Activated naive CD8-positive, alpha-beta T cell treated with anti-CD3 and anti-CD28 coated beads, Interleukin-2, amount 10 ng/mL, durations not matched to agents 7 days and 5 days (primary cell): ENCODE measurements at places on chromosomes 2 and 18. TPM values are rescaled to one million over a fixed set of nuclear protein-coding genes. Genes with fewer than 3 reads are reported as not detected.

- DNase-seq = no peak
- H3K4me1 ChIP-seq = no peaks in the 10 kb centered on the region
- no peak overlapping the region for H3K4me3 ChIP-seq
- H3K36me3 ChIP-seq = no peaks in the 10 kb centered on the region
These were observed 16.4 kb upstream of the IL1R1 start for GRCh38 chr2:102126169-102126568.

DNA sequence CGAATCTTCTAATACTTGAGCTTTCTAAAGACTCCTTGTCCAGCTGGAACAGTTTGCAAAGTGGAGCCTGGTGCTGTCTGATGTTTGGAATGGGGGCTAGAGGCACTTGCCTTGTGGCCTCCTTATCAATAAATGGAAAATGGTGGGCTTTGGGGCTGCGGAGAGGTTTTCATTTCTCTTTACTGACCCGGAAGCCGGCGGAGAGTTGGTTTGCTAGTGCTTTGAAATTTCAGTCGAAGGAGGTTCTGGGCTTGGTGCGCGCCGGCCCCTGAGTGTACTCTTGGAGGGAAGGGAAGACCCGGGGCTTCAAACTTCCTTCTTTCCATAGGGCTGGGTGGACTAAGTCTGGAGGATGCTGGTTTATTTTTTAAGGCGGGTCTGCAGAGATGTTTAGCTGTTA is 714 bp downstream of the RPIA start:
- H3K27ac ChIP-seq = peak overlapping the region; percentile 87
- peaks cover 3% of the 10 kb centered on the region for H3K36me3 ChIP-seq
- peak; percentile 58 for DNase-seq
- no peaks in the 10 kb centered on the region for H3K27me3 ChIP-seq
- H3K4me1 ChIP-seq = peaks cover 35% of the 10 kb centered on the region

CCDC138 gene
- total RNA-seq = 8.0 TPM

CHST9 gene
- total RNA-seq = not detected

DNA sequence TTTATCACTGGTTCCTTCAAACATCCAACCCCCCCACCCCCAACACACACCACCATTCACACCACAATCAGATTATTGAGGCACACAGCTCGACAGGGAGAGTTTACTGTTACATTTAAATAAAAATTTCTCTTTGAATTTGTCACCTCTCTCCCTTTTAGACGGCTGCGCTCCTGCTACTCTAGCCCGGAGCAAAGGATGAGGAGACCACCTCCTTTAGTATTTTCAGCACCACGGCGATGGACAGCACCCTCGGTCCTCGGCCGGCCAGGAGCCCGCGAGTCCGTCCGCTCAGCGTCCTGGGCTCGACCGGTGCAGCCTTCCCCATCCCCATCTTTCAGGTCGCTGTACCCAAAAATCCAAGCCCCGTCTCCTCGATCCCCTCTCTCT is 892 bp downstream of the CELF4 start:
- no peak overlapping the region for H3K27ac ChIP-seq
- H3K4me1 ChIP-seq = peaks cover 2% of the 10 kb centered on the region
- H3K4me3 ChIP-seq = no peak overlapping the region
- peak; percentile 36 for DNase-seq
- peaks cover 63% of the 10 kb centered on the region for H3K27me3 ChIP-seq

DNA sequence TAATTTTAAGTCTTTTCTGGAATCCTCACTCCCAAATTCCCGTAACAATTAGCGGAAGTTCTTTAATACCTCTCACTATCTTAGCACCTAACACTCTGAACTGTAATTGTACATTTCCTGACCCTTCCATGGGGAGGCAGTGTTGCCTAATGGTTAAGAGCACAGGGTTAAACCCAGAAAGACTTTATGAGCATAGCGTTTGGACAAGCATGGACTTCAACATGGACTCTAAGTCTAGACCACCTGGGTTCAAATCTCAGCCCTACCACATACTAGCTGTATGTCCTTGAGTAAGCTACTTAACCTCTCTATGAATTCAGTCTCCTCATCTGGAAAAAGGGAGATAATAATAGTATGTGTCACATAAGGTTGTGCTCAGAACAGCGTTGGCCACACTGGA is 13.0 kb downstream of the ANTXR1 start:
- H3K36me3 ChIP-seq = no peaks in the 10 kb centered on the region
- no peak overlapping the region for H3K4me3 ChIP-seq
- peaks cover 25% of the 10 kb centered on the region for H3K27me3 ChIP-seq
- DNase-seq = no peak
- no peak overlapping the region for H3K27ac ChIP-seq

GRCh38 chr2:150225030-150225429 is 262.4 kb downstream of the RND3 start:
- no peaks in the 10 kb centered on the region for H3K36me3 ChIP-seq
- H3K27ac ChIP-seq = no peak overlapping the region
- H3K4me1 ChIP-seq = no peaks in the 10 kb centered on the region

DNA sequence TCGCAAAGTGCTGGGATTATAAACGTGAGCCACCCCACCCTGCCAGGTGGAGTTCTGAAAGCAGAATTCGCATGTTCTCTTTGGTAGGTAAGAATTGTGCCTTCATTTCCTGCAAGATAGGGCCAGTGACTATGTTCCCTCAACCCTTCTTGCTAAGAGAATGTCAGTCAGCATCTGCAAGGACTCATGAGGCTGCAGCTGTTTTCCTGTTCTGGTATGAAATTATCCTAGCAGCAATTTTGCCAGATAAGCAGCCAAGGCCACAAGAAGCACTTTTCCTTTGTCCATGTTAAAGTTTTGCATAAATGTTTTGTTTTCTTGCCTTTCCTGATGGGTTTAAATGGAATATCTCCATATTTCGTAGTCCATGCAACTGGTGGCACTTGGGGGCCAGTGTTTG is 6.8 kb upstream of the ARHGAP28 start:
- no peaks in the 10 kb centered on the region for H3K27me3 ChIP-seq
- no peaks in the 10 kb centered on the region for H3K36me3 ChIP-seq
- no peak overlapping the region for H3K27ac ChIP-seq
- no peak for DNase-seq

GRCh38 chr2:232465061-232465460 is 9.1 kb downstream of the ALPI start:
- DNase-seq = no peak
- no peaks in the 10 kb centered on the region for H3K36me3 ChIP-seq
- H3K4me1 ChIP-seq = no peaks in the 10 kb centered on the region

DNA sequence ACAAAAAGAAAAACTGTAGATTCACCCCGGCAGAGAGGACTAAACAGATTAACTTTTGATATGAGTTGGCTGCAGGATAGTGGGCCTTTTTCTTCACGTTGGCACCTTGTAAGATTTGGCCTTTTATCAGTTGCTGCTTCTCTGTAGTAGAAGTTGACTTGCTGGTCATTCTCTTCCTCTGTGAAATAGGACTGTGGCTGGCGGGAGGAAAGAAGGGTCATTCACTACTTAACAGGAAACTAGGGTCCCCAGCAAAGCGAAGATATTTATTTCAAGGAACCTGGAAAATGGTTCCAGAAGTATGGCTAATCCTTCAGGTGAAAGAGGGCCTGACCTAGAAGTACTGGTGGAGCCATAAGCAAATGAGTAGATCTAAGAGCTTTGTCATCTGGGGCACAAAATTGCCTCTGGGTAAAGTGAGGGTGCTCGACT is 383 bp upstream of the ATP5MC3 start:
- peak overlapping the region; percentile 90 for H3K4me3 ChIP-seq
- peak overlapping the region; percentile 86 for H3K27ac ChIP-seq
- H3K36me3 ChIP-seq = peaks cover 26% of the 10 kb centered on the region
- H3K4me1 ChIP-seq = peaks cover 21% of the 10 kb centered on the region
- no peaks in the 10 kb centered on the region for H3K27me3 ChIP-seq
- DNase-seq = no peak

TEKT4 gene
- total RNA-seq = not detected
